ENCODE measurements at places on chromosomes 7 and 10. TPM values are rescaled to one million over a fixed set of nuclear protein-coding genes. Genes with fewer than 3 reads are reported as not detected.

- no peaks in the 10 kb centered on the region for H3K27me3 ChIP-seq
- DNase-seq, result no peak
- H3K27ac ChIP-seq, result no peak overlapping the region
- no peaks in the 10 kb centered on the region for H3K36me3 ChIP-seq
These were observed 84.1 kb downstream of the POM121L12 start for GRCh38 chr7:53119514-53119941.

Gene NOD1
- total RNA-seq, result 19.2 TPM

Gene SPDYE5
- total RNA-seq, result 0.24 TPM

Gene TLL2
- total RNA-seq, result not detected
